Keratinocyte (primary cell): ENCODE measurements at places on chromosomes 3 and 15. TPM values are rescaled to one million over a fixed set of nuclear protein-coding genes. Genes with fewer than 3 reads are reported as not detected.

DNA sequence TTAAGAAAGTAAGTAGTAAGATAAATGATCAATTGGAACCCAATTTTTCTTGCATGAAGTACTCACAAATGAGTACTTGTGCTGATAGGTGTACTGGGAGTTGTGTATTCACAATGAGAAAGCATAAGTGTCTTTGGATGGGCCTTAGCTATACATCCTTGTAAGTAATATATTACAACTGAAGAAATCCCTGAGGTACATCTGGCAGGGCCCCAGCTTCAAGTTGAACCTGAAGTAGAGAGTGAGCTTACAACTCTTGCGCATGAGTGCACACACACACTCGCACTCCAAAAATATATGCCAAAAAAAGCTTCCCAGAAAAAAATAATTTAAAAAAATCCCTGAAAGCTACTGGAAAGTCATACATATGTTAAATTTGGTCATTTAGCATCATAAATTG is 222.5 kb downstream of the ROBO2 start:
- no peak overlapping the region for H3K27ac ChIP-seq
- H3K4me1 ChIP-seq: no peaks in the 10 kb centered on the region
- no peaks in the 10 kb centered on the region for H3K36me3 ChIP-seq
- no peak overlapping the region for H3K4me3 ChIP-seq
- no peaks in the 10 kb centered on the region for H3K27me3 ChIP-seq

DNA sequence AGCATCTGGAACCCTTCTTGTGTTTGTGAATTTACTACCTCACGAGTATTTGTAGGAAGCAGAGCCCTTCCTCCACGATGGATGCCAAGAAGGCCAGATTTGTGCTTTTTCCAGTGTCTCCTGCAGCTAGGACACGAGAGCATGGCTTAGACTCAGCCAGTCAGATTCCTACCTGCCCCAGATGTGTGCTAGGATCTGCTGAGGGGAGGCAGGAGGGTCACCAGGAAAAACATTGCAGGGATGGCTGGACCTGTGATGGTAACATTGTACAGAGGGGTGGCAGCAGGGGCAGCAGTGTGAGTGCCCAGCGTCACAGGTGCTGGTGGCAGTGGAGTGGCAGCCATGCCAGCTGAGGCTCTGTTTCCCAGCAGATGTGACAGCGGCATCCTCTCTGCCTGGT is 285.3 kb downstream of the FAM43A start:
- no peak for DNase-seq
- H3K36me3 ChIP-seq: no peaks in the 10 kb centered on the region
- H3K4me3 ChIP-seq: no peak overlapping the region
- H3K27me3 ChIP-seq: peaks cover 16% of the 10 kb centered on the region
- H3K27ac ChIP-seq: no peak overlapping the region
- no peaks in the 10 kb centered on the region for H3K4me1 ChIP-seq

Gene FAM107A
- polyA plus RNA-seq: not detected in 3 replicates

GRCh38 chr3:72462595-72463011 is 385.6 kb downstream of the SHQ1 start:
- no peak for DNase-seq
- no peak overlapping the region for H3K4me3 ChIP-seq
- no peaks in the 10 kb centered on the region for H3K36me3 ChIP-seq
- peaks cover 24% of the 10 kb centered on the region for H3K27me3 ChIP-seq

Gene PLSCR2
- polyA plus RNA-seq: not detected in 3 replicates

Gene CYP1A2
- 0.04 to 0.09 TPM in 2 of 3 replicates, not detected in the other for polyA plus RNA-seq
